Glutamatergic neuron (in vitro differentiated cells): ENCODE measurements at places on chromosomes 2 and 18.

GRCh38 chr2:3287896-3288295, 89.7 kb downstream of the EIPR1 start:
- no peak overlapping the region for H3K27ac ChIP-seq
- DNase-seq = no peak

DNA sequence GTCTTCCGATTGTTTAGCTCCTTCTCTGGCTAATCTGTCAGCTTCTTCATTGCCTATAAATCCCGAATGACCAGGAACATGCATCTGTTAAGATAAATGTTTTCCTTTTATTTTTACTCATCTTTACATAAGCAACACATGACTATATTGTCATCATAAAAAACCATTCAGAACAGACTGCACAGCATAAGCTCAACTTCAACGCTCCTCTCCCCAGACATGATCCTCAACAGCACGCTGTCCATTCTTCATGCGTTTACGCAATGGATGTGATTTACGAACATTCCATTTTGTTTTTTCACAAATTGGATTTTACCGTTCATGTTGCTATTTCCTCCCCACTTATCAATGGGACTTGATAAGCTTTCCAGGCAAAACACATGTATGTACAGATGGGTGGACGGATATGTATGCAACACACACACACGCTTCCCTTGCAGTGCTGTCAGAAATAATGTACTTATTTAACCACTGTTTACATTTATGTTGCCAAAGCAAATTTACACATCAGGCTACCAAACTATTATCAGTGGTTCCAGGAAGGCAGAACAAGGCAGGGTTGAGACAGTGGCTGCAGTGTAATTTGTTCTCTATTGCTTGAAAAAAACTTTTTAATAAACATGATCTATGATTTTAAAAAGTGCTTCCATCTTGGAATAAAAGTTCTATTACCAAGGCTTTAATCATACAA, 12.2 kb downstream of the RNASEH1 start:
- H3K4me3 ChIP-seq = no peak overlapping the region
- peaks cover under 1% of the 10 kb centered on the region for H3K27me3 ChIP-seq
- DNase-seq = no peak
- no peak overlapping the region for H3K27ac ChIP-seq
- H3K36me3 ChIP-seq = no peaks in the 10 kb centered on the region

GRCh38 chr2:99971326-99971900, 171.0 kb downstream of the AFF3 start:
- peaks cover 18% of the 10 kb centered on the region for H3K36me3 ChIP-seq
- H3K27me3 ChIP-seq = peaks cover 4% of the 10 kb centered on the region
- DNase-seq = no peak
- peaks cover 53% of the 10 kb centered on the region for H3K4me1 ChIP-seq
- H3K27ac ChIP-seq = peak overlapping the region; percentile 83

- DNase-seq = peak; percentile 65
- peaks cover 7% of the 10 kb centered on the region for H3K27me3 ChIP-seq
- peaks cover 15% of the 10 kb centered on the region for H3K4me1 ChIP-seq
- peaks cover 12% of the 10 kb centered on the region for H3K36me3 ChIP-seq
- peak overlapping the region; percentile 85 for H3K4me3 ChIP-seq
Observed at GRCh38 chr2:241636182-241637017, 558 bp downstream of the THAP4 start.
